Dermis lymphatic vessel endothelial cell (primary cell): ENCODE measurements at places on chromosomes 3 and 15. TPM values are rescaled to one million over a fixed set of nuclear protein-coding genes. Genes with fewer than 3 reads are reported as not detected.

RTP1 gene
- not detected in 2 replicates for total RNA-seq

BFSP2 gene
- not detected in 2 replicates for total RNA-seq

CCR5 gene
- 0.09 TPM in 1 of 2 replicates, not detected in the other for total RNA-seq

PLS1 gene
- 0.33 and 0.34 TPM in 2 replicates for total RNA-seq

TGM5 gene
- not detected in 2 replicates for total RNA-seq

TEX9 gene
- total RNA-seq: 0.11 and 0.34 TPM in 2 replicates

ZMYND10 gene
- under 0.01 and 0.11 TPM in 2 replicates for total RNA-seq

GOLGA8J gene
- 0.17 TPM in 1 of 2 replicates, not detected in the other for total RNA-seq

CPN2 gene
- total RNA-seq: not detected in 2 replicates

CPEB1 gene
- total RNA-seq: under 0.01 and 0.17 TPM in 2 replicates

PAK6 gene
- not detected in 2 replicates for total RNA-seq

ALG1L2 gene
- total RNA-seq: not detected in 2 replicates

IQCF5 gene
- not detected in 2 replicates for total RNA-seq

ANXA2 gene
- total RNA-seq: 3,467 and 4,337 TPM in 2 replicates

CTXN2 gene
- total RNA-seq: not detected in 2 replicates

CCR4 gene
- total RNA-seq: not detected in 2 replicates

STRIT1 gene
- total RNA-seq: not detected in 2 replicates

CLDN16 gene
- under 0.01 TPM in 1 of 2 replicates, not detected in the other for total RNA-seq

EOMES gene
- total RNA-seq: not detected in 2 replicates

SLC15A2 gene
- under 0.01 TPM in 2 replicates for total RNA-seq

CDHR4 gene
- total RNA-seq: not detected in 2 replicates

COL6A6 gene
- not detected in 2 replicates for total RNA-seq

MYL3 gene
- total RNA-seq: 0.09 TPM in 1 of 2 replicates, not detected in the other

SNAP23 gene
- total RNA-seq: 186 and 197 TPM in 2 replicates

MPI gene
- 27.7 and 30.2 TPM in 2 replicates for total RNA-seq

B3GALNT1 gene
- total RNA-seq: 8.5 and 10.1 TPM in 2 replicates

GPR176 gene
- total RNA-seq: 7.4 and 8.0 TPM in 2 replicates

MB21D2 gene
- 2.2 and 2.4 TPM in 2 replicates for total RNA-seq

C15orf61 gene
- total RNA-seq: 1.6 and 1.7 TPM in 2 replicates

UNC13C gene
- total RNA-seq: not detected in 2 replicates

CX3CR1 gene
- not detected in 2 replicates for total RNA-seq

FAIM gene
- total RNA-seq: 6.5 and 8.1 TPM in 2 replicates

MRPL46 gene
- 12.2 and 15.1 TPM in 2 replicates for total RNA-seq

PLXND1 gene
- 216 and 468 TPM in 2 replicates for total RNA-seq

MASP1 gene
- under 0.01 and 0.43 TPM in 2 replicates for total RNA-seq

KCNH8 gene
- under 0.01 TPM in 1 of 2 replicates, not detected in the other for total RNA-seq

ZPLD1 gene
- under 0.01 TPM in 1 of 2 replicates, not detected in the other for total RNA-seq

WWTR1 gene
- 198 and 225 TPM in 2 replicates for total RNA-seq

GPR15 gene
- not detected in 2 replicates for total RNA-seq

MOBP gene
- total RNA-seq: under 0.01 TPM in 1 of 2 replicates, not detected in the other

AGTR1 gene
- not detected in 2 replicates for total RNA-seq

SLTM gene
- 47.6 and 71.0 TPM in 2 replicates for total RNA-seq

ANKUB1 gene
- total RNA-seq: not detected in 2 replicates

CHDH gene
- total RNA-seq: under 0.01 and 0.11 TPM in 2 replicates

C3orf70 gene
- 5.4 and 9.9 TPM in 2 replicates for total RNA-seq

TRAT1 gene
- not detected in 2 replicates for total RNA-seq

GHSR gene
- total RNA-seq: not detected in 2 replicates

C2CD4B gene
- total RNA-seq: 15.6 and 20.8 TPM in 2 replicates

CP gene
- under 0.01 and 0.54 TPM in 2 replicates for total RNA-seq

DLL4 gene
- total RNA-seq: 84.2 and 99.3 TPM in 2 replicates

SEMA6D gene
- 0.65 and 1.5 TPM in 2 replicates for total RNA-seq

TMEM202 gene
- total RNA-seq: not detected in 2 replicates
